Foreskin keratinocyte (primary cell): ENCODE measurements at places on chromosomes 2 and 18.
A peak's percentile ranks its signal among the peaks of the same experiment; 100 is the strongest.

DNA sequence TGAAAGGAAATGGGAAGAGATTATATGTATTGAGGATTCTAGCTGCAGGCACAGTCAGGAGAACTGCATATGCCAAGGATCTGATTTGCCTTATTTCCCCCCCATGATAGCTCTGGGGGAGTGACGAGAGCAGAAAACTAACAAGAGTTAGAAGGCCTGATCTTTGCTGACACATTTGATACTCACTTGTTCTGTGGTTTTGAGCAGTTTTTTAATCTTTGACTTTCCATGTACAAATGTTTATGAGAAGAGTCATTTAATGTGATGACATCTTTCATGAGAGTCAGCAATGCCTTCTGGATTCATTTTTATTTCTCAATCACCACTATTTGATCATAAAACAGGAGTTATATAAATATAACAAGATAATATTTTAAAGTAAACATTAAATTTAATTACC lies 12.7 kb upstream of the SERPINB7 start:
- peak; percentile 89 for DNase-seq

DNA sequence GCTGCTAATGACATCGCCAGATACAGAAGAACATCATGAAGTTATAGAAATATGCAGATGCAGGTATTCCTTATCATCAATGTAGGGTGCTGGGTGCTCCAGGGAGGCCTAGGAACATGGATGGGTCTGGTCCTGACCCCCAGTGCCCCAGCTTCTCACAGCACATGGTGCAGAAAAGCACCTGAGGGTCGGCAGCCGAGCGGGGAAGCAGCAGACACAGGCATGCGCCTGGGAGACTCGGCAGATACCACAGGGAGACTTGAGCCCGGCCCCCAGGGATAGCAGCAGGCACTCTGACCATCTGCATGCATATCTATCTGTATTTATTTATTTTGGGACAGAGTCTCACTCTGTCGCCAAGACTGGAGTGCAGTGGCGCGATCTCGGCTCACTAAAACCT lies 43.2 kb downstream of the TMEM18 start:
- DNase-seq, result no peak

- DNase-seq, result no peak
Measured at GRCh38 chr18:48294899-48295585, 114.1 kb downstream of the ZBTB7C start.

- no peak for DNase-seq
Measured at GRCh38 chr2:12044857-12045256, 298.4 kb downstream of the LPIN1 start.

- DNase-seq, result no peak
Measured at GRCh38 chr18:8744656-8745055, 39.3 kb downstream of the MTCL1 start.

GRCh38 chr2:74777161-74777900 lies 56.6 kb upstream of the HK2 start:
- DNase-seq, result no peak

GRCh38 chr18:45136381-45137086 lies 455.8 kb downstream of the SETBP1 start:
- no peak for DNase-seq

GRCh38 chr2:189803431-189803830 lies 19.2 kb downstream of the PMS1 start:
- DNase-seq, result no peak

GRCh38 chr2:54084600-54084999 lies 30.8 kb upstream of the ACYP2 start:
- no peak for DNase-seq

DNA sequence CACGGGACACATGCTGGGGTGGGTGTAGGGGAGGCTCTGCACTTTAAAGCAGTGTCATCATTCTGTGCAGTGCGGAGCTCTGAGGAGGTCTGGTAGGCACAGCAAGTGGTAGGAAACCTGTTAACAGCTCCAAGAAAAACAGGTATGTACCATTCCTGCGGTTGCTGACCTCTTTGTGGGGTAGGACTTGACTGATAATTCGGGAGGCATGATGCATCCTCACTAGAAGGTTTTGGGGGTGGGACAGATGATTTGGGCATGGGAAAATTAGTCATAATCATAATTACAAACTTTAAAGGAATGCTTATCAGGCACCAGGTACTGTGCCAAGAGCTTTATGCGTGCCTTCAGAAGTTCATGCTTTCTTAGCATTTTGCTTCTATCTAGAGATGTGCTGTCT lies 9.7 kb downstream of the DOK1 start:
- no peak for DNase-seq

DNA sequence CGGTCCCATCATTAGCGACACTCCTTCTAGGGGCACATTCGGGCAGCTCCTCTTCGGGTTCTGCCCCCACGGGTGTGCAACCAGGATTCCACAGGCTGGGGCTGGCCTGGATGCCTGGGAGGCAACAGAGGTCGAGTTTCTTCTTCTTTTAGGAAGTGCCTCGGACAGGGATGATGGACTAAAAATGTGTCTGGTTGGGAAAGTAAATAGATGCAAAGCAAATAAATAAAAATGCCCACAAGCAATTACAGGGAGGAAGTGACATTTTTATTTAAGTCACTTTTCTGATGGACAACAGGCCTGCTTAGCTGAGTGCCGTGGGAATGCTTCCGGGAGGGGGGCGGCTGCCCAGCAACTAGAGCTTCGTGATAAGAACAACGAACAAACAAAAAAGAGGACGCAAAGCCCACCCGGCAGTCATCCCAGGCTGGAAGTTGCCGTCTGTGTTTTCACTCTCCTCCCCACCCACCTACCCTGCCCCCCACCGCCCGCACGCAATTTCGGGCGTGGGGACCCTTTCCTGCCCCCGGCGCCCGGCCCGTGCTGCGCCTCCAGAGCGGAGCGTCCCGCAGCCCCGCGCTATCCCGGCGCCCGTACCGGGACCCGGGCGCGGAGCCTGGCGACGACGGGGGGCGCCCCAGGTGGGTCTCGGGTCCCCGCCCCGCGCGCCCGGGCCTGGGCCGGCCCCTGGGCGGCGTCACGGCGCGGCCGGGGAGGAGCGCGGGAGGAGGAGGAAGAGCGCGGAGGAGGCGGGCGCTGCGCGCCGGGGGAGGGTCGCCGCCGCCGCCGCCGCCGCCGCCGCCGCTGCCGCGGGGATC lies 412 bp upstream of the NCK2 start:
- DNase-seq, result no peak

GRCh38 chr2:21330786-21331391 lies 207.1 kb downstream of the TDRD15 start:
- DNase-seq, result no peak

GRCh38 chr2:174259981-174260380 lies 11.6 kb upstream of the OLA1 start:
- DNase-seq, result peak; percentile 49

GRCh38 chr2:10934979-10935350 lies 23.2 kb downstream of the KCNF1 start:
- DNase-seq, result no peak

DNA sequence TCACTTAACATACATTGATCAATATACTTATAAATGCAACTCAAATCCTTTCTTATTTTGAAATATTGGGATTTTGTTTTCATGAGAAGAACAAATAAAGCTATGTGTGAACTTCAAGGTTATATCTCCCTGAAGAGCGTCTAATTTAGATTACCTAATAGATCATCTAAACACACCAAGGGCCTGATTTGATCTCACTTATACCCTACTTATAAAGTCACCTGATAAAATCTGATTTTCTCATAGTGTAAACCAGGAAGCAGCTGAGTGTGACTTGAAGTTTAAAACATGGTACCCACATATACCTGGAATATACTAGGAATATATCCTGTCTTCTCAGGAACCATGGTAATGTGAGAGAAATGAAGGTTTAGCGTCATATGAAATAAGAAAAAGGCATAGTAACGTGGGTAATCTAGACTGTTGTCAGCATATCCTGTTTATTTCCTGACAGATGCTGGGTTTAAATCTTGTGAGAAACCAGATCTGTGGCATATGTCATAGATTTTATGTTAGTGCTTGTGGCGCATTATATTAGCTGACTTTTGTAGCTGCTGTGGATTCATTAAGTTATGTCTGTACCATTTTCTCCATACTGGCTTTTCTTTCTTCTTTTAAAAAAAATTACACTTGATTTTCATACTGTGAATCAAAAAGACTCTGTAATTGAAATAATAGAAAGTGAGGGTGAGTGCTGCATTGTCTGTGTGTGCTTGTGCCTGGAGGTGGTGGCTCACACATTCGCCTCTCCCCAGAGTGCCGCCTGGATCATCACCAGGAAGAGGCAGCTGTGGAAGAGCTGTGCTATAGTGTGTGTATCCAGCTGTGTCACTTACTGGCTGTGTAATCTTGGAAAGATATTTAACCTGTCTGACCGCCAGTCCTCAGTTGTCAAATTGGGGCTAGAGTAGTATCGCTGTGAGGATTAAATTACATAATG lies 164.0 kb downstream of the MYO3B start:
- no peak for DNase-seq

DNA sequence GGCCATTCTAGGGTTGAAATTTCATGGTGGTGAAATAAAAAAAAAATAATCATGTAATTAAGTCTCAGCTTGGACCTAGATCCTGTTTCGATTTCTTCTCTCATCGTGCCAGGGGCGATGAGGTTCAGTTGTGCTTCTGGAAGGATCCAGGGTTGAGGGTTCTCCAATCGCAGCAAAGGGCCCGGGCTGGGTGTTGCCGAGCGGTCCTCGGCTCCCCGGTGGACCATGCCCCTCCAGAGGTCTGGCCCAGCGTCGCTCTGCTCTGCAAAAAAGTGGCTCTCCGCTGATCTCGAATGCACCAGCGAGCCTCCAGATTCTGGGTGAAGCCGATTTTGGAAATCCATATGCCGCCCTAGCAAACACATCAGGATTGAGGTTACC lies 39.0 kb downstream of the EN1 start:
- no peak for DNase-seq

- no peak for DNase-seq
Measured at GRCh38 chr2:21041943-21042707, 1.7 kb downstream of the APOB start.

- DNase-seq, result no peak
Measured at GRCh38 chr2:227363756-227364155, 15.3 kb downstream of the TM4SF20 start.

DNA sequence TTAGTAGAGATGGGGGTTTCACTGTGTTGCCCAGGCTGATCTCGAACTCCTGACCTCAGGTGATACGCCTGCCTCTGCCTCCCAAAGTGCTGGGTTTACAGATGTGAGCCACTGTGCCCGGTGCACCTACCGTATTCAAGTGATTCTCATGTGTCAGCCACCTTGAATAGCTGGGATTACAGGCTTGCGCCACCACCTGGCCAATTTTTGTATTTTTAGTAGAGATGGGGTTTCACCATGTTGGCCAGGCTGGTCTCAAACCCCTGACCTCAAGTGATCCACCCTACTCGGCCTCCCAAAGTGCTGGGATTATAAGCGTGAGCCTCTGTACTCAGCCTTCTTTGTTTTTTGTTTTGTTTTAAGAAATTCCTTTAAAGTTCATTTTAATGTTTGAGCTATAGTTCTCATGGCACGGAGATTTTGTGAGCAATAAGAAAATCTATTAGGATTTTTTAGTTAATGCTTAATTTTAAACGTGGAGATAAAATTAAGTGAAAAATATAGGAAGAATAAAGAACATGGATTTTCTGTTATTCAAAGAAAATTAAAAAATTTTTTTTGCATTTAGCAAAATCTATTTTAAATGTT lies 242.6 kb downstream of the PHLPP1 start:
- DNase-seq, result no peak

GRCh38 chr2:15147591-15147990 lies 413.5 kb downstream of the NBAS start:
- DNase-seq, result no peak

- DNase-seq, result no peak
Measured at GRCh38 chr2:150282771-150283371, 204.6 kb downstream of the RND3 start.

DNA sequence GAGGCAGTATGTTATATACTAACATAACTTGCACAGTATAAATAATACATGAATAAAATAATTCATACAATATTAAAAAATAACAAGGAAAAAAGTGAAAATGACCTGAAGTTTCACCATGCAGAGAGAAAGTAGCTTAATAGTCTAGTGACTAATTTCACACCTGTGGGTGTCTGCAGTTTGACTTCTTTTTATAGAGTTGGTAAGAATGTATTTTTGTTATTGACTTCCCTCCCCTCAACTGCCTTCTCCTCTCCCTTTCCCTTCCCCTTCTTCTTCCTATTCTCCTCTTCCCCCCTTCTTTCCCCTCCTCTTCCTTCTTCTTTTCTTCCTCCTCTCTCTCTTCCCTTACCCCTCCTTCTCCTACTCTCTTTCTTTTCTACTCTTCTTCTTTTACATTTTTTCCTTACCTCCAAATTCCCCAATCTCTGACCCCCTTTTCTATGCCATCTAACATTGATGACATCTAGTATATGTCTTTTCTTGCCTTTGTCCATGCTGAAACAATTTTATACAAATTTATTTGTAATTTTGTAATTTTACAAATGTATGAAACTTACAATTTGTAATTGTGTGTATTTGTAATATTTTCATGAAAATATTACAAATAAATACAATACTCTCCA lies 3.1 kb downstream of the DNAH6 start:
- no peak for DNase-seq

DNA sequence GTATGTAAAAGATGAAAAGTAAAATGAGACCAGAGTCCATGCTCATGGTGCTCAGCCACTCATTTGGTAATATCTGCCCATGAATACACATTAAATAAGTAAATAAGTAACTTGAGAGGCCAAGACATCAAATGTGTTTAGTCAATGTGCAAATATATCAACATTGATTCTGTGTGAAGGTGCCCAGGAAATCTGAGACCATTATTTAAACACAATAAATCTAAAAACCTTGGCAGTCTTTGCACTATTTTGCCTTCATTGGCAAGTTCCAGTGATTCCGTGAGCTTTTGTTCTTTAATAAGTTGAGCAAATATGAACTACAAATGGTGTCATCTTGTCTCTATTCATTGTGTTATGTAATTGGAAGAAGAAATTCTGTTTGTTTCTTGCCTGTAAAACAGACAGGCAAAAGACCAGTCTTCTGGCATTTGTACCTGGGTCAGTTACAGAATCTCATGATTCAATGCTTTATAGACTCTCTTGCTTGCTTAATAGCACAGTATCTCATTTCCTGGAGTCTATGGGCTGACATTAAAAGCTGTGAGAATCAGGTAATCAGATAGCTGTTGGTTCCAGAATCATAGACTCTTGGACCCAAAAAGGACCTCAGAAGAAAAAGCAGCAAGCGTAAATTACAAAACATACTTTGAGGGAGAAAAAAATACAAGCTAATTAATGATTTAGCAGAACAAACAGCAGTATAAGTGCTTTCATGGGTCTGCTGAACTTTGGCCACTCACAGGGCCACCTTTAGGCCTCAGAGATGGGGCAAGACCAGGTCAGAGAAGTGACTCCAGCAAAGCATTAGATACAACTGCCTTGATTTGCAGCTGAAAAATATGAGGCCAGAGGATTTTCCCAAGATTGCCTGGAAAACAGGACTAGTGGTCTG lies 20.0 kb upstream of the SERPINB3 start:
- no peak for DNase-seq
